ENCODE measurements at places on chromosomes 12 and 14.

DNA sequence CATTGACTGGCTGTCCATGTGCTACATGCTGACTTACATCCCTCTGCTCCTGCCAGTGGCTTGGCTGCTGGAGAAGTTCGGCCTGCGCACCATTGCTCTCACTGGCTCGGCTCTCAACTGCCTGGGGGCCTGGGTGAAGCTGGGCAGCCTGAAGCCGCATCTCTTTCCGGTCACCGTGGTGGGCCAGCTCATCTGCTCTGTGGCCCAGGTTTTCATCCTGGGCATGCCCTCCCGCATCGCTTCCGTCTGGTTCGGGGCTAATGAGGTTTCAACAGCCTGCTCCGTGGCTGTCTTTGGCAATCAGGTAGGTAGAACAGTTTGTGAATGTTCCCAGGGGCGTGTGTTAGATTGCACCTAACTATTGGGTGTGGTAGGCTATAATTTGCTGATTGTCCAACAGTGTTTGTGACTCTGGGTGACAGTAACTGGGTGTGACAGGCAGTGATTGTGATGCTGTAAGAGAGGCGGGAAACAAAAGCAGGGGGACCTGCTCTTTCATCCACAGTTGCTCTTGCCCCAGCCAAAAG is 981 bp downstream of the FLVCR2 start:
- peak; percentile 49 for DNase-seq

- DNase-seq = no peak
Measured at GRCh38 chr12:30010071-30011052, 226.6 kb upstream of the TMTC1 start.

DNA sequence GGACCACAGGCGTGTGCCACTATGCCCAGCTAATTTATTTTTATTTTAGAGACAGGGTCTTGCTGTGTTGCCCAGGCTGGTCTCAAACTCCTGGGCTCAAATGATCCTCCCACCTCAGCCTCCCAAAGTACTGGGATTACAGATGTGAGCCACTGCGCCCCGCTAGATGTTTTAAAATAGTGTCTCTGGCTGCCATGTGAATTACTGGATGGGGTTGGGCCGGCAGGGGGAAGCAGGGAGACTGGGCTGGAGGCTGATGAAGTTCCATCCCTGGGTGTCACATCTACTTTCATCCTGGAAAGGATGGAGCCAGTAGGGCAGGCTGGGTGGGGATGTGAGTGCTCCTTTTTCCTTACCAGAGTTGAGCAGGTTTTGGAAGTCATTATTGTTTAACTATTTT is 46.1 kb downstream of the DNAH10 start:
- no peak for DNase-seq

DNA sequence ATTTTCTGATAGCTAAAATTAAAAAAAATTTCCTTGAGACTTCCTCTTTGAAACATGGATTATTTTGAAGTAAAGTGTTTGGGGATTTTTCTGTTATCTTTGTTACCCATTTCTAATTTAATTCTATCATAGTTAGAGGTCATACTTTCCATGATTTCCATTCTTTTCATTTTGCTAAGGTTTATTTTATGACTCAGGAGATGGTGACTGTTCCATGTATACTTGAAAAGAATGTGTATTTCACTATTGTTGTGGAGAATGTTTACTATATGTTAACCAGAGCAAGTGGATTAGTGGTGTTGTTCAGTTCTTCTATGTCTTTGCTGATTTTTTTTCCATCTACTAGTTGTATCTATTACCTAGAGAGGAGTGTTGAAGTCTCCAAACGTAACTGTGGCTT is 250.5 kb upstream of the PELI2 start:
- no peak for DNase-seq

All from PC-9 (cell line).